ENCODE measurements at places on chromosomes 7 and 10. TPM values are rescaled to one million over a fixed set of nuclear protein-coding genes. Genes with fewer than 3 reads are reported as not detected.

- DNase-seq: no peak
Measured at GRCh38 chr10:91012502-91012901, 91.6 kb upstream of the ANKRD1 start.

- DNase-seq: peak; percentile 85
Measured at GRCh38 chr7:55110993-55111361, 92.2 kb downstream of the EGFR start.

- DNase-seq: no peak
Measured at GRCh38 chr10:131870831-131871672, 29.8 kb upstream of the PPP2R2D start.

Gene CFAP58
- total RNA-seq: 1.6 TPM

DNA sequence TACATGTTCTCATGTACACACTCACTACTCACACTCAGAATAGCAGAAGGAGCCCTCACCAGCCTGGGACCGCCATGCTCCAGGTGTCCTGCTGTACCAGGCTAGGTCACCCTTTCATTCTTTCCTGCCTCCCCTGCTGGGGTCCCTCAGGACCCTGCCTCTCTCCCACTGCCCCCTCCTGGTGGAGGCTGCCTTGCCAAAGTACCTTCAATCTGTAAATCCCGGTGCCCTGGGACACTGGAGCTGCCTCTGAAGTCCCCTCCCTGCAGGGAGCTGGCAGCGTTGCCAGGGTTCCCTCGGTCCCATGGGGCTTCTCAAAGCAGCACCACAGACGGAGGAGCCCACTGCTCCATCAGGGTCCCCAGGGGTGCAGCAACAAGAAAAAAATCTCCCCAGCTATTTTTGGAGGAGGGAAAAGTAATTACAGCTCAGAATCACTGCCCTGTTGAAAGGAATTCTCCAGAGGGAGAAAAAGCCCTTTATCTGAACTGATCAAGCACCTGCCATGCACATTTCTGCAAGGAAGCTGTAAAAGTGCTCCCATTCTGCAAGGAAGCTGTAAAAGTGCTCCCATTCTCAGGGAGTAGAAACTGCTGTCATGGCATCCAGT lies 259.9 kb downstream of the PTPRN2 start:
- no peak for DNase-seq

Gene CAMK1D
- 0.50 TPM for total RNA-seq

DNA sequence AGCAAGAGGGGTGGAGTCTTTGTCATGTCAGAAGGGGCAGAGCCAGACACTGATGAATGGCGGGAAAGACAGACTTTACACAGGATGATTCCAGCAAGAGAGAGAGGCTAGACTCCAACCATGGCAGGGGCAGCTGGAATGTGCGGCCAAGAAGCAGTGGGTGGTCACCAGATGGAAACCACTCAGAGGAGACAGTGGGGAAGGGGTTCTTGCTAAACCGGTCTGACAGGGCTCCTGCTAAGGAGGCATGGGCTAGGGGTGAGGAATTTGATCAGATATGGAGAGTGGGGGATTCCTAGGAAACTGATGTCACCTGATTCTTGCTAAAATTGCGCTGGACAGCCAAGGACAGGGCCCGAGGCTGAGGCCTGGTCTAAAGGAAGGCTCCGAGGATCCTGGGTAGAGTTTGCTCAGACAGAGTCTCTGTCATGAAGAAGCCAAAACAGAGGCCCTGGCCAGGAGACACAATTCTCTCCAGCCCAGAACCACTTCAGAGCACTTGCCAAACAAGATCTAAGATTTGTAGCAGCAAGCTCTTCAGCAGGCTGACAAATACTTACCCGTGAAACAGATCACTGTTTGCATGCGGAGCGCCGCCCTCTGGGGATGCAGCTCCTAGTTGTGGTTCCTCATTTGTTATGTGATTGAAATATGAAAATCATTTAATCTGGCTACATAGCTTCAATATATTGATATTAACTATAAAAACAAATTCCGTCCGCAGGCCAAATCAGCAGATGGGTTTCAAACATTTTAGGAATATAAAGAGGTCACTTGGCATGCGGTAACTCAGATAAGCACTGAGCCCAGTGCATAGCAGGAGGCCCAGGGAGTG lies 377.0 kb downstream of the TCERG1L start:
- no peak for DNase-seq

Gene SPOCK2
- 0.86 TPM for total RNA-seq

DNA sequence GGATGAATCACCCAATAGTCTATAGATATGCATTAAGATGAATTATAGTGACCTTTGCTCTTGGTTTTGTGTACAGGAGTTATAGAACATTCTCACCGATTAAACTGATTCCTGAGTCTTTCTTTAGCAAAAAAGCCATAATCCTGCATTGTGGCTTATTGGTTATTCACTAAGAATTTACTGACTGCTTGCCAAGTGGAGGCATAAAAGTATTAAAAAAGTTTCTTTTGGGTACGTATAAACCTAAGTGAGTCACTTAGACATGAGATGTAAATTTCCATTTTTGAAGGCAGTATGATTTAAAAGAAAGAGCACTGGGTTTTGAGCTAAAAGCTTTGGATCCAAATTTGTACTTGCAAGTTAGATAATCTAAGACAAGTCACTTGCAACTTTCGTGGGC lies 100.7 kb downstream of the CDK6 start:
- DNase-seq: no peak

DNA sequence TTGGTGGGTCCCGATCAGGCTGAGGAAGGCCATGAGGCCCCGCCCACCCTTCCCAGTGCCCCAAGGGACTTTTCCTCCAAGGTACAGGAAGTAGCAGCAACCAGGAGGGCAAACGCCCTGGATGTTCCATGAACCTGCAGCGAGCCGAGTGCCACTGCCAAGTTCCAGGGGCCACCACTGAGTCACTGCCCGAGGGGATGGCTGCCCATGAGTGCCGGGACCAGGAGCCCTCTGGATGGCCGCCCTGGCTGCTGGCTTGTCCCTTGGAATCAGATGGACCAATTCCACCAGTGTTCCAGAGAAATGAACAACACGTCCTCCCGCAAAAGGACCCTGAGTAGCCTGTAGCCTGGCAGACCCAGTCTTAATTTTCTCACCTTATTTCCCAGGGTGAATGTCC lies 74.2 kb downstream of the ZRANB1 start:
- no peak for DNase-seq

Gene OPN4
- not detected for total RNA-seq
